ENCODE measurements at places on chromosomes 6 and 20.

GRCh38 chr6:137145421-137145820 is 28.0 kb downstream of the IL22RA2 start:
- no peak for DNase-seq

DNA sequence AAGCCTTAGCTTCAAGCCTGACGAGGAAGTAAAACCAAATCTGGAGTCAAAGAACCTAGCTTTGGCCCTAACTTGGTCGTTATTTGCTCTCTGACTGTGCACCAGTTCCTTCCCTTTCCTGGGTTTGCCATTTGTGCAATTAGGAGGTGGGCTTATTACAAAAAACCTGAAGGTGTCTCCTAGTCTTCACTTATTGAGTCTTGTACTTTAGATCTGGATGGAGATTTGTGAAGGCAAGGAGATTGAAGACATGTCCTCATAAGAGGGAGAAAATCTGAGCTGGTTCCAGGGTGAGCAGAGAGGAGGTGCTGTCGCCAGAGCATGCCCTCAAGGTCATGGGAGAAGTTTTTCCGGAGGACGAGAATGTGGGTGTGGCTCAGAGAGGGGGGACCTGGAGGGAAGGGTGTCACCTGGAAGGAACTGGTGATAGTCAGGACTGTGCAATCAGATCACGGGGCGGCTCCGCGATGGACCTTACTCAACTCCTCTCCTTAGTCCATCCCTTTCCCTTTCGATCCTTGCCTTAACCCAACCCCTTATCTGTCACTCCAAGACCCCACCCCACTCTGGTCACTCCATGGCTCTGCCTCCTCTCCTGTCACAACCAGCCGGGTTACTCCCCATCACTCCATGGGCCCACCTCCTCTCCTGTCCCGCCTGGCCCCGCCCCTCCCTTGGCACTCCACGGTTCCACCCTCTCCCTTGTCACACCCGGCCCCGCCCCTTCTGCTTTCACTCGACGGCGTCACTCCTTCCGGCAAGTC is 588 bp upstream of the ACSS2 start:
- DNase-seq = no peak

- no peak for DNase-seq
These were observed 235.2 kb downstream of the SOX4 start for GRCh38 chr6:21828704-21829103.

DNA sequence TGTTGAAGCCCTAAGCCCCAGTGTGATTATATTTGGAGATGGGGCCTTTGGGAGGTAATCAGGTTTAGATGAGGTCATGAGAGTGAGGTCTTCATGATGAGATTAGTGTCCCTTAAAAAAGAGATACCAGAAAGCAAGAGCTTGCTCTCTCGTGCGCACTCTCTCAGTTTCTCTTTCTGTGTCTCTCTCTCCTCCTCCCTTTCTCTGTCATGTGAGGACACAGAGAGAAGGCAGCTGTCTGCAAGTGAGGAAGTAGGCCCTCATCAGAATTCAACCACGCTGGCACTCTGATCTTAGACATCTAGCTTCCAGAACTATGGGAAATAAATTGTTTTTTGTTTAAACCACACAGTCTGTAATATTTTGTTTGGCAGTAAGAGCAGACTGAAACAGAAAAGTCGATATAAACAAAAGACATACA is 180.5 kb downstream of the IBTK start:
- no peak for DNase-seq

Data from NCI-H526 treated with DMSO at 0.1 percent for 48 hours (cell line).